ENCODE measurements at places on chromosomes 6 and 20. TPM values are rescaled to one million over a fixed set of nuclear protein-coding genes. Genes with fewer than 3 reads are reported as not detected.

BPI gene
- total RNA-seq: not detected

GFRA4 gene
- not detected for total RNA-seq

HRH3 gene
- 0.33 TPM for total RNA-seq

GABBR1 gene
- total RNA-seq: 23.7 TPM

DNAH8 gene
- total RNA-seq: not detected

DOP1A gene
- total RNA-seq: 25.9 TPM

BAG2 gene
- 2.3 TPM for total RNA-seq

CLDN20 gene
- total RNA-seq: not detected

SEMG1 gene
- total RNA-seq: not detected

TNFAIP3 gene
- 9.6 TPM for total RNA-seq

KCNB1 gene
- total RNA-seq: 3.3 TPM

C20orf202 gene
- total RNA-seq: not detected

CAGE1 gene
- not detected for total RNA-seq

PTCRA gene
- not detected for total RNA-seq

TCF15 gene
- total RNA-seq: not detected

PXDC1 gene
- total RNA-seq: 30.9 TPM

DNA sequence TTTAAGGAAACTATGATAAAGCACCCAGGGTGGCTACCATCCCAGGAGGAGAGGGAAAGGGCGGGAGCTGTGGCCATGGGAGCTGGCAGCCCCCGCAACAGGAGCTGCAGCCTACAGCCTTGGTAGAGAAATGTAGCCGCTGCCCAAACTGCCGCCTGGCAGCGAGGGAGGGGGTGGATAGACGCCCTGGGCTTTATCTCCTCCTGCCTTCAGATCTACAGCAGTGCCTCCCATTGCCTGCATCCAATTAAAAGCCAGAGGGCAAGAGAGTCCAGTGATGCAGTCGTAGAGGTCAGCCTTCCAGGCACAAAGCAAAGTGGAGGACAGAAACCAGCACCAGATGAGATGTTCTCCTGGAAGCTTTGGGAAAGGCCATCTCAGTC is 35.0 kb upstream of the ZFAND3 start:
- no peak for DNase-seq

DNA sequence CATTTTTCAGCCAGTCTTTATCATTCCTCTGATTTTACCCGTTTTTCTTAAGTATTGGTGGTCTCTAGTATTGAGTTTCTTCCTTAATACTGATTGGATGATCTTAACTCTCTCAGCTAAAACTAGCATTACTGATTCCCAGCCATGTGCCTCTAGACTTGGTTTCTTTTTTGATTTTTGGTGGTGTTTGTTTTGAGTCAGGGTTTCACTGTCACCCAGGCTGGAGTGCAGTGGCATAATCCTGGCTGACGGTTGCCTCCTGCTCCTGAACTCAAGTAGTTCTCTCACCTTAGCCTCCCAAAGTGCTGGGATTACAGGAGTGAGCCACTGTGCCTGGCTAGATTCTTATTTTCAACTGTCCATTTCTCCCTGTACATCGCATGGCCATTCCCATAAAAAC is 24.9 kb downstream of the DPPA5 start:
- no peak for DNase-seq

GRCh38 chr6:118586746-118587485 is 38.8 kb downstream of the PLN start:
- no peak for DNase-seq

DNA sequence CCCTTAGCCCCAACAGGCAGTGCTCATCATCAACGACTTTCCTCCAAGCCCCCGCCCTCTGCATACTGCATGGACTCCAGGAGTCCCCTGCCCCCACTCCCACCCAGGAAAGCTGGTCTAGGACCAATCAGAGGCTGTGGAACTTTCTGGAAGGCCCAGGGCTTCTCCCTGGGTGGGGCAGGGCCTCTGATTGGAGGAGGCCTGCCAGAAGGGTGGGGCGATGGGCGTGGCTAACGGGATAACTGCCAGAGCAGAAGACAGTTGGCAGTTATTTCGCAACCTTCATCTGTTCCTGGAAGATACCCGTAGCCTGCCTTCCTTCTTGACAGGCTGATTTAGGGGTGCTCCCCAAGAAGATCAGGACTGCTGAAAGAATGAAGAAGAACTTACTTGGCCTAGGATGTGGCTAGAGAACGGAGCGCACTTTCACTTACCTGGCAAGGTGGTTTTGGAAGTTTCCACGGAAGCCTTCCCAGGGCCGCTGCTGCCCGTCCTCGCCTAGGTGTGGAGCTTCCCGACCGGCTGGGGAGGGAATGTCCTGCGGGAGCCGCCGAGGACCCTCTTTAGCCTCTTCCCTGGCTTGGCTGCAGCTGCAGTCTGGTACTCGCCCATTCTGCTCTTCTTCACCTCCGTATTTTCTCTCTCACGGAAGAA is 209.0 kb downstream of the LRFN2 start:
- DNase-seq: no peak

GRCh38 chr6:168182366-168182765 is 103.4 kb upstream of the FRMD1 start:
- no peak for DNase-seq

- DNase-seq: no peak
These were observed 49.9 kb upstream of the CCDC167 start for GRCh38 chr6:37549558-37549957.

DNA sequence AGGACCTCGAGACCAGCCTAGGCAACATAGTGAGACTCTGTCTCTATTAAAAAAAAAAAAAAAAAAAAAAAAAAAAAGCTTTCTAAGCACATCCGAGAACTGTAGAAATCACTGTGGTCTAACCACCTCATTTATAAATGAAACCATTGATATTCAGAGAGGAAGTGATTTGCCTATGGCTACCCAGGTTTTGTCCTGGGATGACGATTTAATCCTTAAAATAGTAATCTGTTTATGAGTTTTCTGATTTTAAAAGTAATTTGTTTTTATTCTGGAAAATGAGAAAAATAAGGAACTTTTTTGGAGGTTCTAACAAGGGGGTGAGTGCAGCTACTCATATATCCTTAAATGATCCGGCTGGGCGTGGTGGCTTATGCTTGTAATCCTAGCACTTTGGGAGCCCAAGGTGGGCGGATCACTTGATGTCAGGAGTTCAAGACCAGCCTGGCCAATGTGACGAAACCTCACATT is 6.5 kb upstream of the BTN3A2 start:
- no peak for DNase-seq

GRCh38 chr6:109456710-109457561 is 1.4 kb upstream of the MICAL1 start:
- DNase-seq: peak; percentile 57

DNA sequence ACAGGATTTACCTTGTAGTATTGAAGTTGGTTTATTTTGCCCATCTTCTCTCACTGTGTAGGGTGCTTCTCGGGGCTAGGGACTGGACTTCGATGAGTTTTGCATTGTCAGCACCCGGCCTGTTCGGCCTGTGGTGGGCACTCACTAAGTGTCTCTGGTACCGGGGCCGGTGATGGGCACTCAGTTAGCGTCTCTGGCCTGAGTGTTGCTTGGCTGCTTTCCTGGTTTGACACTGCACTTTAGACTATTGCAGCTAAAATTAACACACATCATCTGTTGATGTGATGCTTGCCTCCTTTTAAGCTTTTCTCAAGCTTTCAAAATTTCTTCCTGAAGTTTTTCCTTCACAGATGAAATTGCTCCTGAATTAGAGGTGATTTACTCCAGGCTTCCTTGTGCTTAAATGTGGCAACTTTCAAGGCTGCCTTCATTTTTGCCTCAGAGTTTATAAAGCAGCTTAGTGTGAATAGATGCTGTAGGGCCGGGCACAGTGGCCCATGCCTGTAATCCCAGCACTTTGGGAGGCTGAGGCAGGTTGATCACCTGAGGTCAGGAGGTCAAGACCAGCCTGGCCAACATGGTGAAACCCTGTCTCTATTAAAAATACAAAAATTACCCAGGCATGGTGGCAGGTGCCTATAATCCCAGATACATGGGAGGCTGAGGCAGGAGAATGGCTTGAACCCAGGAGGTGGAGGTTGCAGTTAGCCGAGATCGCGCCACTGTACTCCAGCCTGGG is 41.7 kb upstream of the TULP4 start:
- DNase-seq: no peak

DNA sequence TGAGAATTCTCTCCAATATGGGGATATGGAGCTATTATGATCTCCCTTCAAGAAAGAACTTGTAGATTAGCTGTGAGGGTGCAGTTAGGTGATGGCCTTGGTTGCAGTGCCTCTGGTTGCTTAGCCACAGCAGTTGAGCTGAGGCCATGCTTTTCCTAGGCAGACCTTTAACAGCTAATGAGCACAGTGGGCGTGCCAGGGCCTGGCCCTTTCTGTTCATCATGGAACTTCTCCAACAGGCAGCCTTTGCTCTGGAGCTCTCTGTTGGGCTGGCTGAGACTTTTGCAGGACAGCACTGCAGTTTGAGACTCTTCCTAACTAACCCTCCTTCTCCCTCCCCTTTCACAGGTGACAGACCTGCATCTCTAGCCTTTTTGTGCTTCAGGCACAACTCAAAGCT is 39.7 kb upstream of the TMEM170B start:
- DNase-seq: no peak

DNA sequence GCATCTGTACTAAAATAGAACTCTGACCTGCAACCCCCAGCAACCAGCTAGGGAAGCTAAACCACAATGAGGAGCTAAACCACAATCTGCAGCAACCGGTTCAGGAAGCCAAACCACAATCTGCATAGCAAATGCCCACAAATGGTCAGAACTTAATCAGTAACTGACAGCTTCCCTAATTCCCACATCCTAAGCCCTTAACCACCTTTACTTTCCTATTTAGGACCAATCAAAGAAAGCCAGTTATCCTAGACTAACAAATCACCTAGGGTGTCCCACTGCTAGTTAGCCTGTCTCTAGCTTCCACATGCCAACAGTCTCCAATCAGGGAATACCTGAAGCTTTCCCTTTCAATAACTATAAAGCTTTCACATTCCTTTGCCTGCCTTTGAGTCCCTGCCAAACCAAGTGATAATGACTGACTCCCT is 424.6 kb upstream of the PTCHD4 start:
- DNase-seq: no peak

DNA sequence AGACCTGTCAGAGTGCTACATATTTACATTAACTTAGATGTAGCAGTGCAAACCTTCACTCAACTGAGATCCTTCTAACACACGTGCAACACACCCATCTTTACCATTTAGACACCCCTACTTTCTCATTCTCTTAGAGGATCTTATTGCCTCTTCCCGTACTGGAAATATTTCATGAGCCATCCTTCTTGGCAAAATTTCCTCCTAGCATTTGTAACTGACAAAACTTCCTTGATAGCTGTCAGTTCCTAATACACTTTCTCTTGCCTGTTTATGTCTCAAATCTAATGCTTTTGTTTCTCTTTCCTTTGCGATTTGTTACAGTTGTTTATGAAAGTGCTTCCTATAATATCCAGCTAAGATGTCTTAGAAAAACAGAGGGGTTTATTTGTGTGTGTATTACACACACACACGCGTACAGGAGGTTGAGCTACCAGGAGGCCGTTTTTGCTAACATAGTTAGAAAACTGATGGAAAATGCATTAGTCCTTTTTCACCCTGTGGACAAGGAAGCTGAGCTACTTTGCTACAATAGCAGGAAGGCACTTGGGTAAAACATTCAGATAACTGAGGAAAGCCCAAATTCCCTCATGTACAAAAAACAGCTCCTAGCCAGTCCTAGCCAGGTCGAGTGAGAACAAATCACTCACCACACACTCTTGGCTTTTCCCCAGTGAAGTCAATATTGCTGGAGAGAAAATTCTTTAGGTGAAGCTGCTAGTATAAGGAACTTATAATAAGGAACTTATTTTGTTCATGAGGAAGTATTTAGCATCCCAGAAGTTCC is 153.6 kb downstream of the NFATC2 start:
- DNase-seq: no peak

DNA sequence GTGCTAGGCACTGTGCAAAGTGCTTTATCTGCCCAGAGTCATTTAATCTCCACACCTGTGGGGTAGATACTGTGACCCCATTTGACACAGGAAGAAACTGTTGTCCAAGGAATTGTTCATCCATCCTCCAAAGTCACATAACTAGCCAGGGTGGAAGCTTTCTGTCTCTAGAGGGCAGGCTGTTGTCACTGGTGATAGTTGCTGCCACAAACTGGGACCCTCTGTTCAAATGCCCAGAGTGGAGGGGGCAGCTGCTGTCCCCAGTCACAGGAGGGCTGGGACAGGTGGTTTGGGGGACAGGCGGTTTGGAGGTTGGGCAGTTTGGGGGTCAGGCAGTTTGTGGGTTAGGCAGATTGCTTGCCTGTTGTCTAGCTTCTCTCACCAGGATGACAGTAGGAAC is 16.1 kb upstream of the TMEM242 start:
- no peak for DNase-seq

GRCh38 chr6:144778773-144779492 is 493.8 kb downstream of the UTRN start:
- no peak for DNase-seq

Measured in body of pancreas (tissue), 4 donors.